ENCODE measurements at places on chromosomes 7 and 10.
A peak's percentile ranks its signal among the peaks of the same experiment; 100 is the strongest.

DNA sequence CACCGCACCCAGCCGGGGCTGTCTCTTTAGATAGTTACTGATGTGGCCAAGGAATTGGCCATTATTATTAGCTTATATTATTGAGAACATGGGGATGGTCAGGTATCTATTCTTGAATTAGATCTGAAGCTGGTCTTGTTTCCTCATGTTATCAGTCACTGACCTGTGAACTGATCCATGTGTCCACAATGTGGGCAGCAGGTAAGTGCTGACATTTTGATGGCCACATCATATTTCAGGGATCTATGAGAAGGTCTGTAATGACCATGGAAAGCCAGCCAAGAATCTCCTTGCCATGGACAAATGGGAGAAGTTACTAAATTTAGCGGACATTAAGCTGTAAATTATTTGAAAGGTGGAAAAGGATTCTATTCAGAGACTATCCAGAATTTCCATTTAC lies 61.4 kb downstream of the GBF1 start:
- no peak for DNase-seq

- no peak for DNase-seq
These were observed 8.9 kb upstream of the KCNK18 start for GRCh38 chr10:117188371-117188770.

DNA sequence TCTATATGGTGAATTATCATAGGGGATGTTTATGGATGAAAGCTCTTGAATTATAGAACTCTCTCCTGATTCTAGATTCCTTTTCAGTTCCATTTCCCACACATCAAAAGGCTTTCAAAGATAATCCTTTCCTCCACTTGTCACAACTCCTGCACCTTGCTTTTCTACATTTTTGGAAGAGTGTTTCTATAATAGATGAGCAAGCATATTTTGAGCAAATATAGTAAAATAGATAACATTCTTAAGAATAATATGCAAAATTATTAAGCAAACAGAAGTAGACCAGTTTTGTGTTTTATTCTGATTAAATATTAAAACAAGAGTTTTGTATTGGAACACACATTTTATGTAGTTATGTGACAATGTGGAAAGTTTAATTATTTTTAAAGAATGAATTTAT lies 340.7 kb downstream of the EXOC4 start:
- DNase-seq, result no peak

GRCh38 chr10:131656431-131656841 lies 244.4 kb upstream of the PPP2R2D start:
- DNase-seq, result no peak

DNA sequence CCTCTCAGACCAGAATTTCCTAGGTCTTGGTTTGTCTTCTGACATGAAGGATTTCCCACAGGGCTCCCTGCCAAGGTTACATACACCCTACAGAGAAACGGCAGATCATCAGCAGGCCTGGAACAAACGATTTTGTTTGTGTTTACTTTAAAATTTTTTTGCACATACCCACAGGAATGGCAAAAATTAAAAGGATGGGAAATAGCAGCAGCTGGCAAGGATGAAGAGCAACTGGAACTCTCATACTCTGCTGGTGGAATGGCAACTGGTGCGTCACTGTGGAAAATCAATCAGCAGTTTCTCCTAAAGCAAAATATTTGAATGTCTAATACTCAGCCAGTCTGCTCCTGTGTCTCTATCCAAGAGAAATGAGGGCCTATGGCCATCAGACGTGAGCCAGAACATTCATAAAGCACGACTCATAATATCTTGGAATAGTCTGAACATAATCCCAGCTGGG lies 6.5 kb downstream of the BAIAP2L1 start:
- peak; percentile 71 for DNase-seq

DNA sequence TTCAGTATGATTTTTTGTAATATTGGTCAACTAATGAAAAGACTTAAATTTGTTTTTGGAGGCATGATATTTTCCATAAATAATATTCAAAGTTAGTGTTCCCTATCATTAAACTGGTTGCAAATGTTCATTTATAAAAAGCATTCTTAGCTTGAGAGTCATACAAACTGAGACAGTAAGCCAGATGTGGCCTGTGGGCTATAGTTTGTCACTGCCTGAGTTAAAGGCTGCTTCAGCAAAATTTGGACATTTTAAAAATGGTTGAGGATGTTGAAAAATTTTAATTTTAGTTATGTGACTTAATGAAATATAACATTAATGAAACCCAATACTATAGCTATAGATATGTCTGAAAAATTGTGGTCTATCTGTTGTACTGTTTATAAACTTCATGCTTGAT lies 180.2 kb upstream of the CACNA2D1 start:
- DNase-seq, result no peak

DNA sequence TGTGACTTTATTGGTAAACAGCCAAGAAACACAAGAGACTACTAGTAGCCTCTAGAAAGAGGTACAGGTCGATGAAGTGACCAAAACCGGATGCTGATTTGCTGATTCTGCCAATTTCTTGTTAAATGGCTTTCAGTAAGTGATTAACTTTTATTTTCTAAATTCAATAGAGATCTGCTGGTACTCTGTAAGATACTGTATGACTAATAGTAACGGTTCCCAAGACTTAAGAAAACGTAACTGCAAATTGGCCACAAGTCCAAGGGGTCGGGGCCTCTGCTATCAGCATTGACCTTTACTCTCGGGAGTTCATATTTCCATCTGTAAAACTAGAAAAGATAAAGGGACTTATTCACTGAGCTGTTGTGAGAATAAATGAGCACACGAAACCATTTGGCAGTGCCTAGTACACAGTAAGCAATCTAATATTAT lies 1.4 kb downstream of the FAM3C start:
- DNase-seq, result no peak

DNA sequence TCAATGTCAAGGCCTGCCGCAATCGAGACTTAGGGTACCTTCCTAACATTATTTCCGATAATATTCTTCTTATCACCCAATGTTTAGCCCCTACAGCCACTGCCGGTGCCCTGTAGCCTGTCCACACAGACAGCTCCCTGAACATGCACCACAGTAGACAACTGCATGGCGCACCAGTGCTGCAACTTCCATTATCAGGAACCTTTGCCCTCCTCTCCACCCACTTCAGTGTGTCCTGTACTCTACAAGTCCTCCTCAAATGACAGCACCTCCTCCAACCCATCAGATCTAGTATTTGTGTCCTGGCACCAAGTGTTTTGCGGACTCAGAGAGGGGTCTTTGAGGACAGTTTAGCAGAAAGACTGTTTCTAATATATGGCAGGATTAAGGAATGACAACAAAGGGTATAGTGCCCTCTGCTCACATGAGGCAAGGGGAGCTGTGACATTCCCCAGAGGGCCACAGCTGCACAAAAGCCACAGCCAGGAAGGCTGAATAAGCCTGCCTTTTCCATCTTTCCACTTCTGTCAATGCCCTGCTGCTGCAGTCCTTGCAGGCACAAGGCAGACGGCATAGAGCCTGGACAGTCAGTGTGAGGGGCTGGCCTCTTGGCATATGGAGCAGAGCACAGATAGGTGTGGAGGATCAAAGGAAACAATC lies 335.4 kb downstream of the PARD3 start:
- DNase-seq, result no peak

DNA sequence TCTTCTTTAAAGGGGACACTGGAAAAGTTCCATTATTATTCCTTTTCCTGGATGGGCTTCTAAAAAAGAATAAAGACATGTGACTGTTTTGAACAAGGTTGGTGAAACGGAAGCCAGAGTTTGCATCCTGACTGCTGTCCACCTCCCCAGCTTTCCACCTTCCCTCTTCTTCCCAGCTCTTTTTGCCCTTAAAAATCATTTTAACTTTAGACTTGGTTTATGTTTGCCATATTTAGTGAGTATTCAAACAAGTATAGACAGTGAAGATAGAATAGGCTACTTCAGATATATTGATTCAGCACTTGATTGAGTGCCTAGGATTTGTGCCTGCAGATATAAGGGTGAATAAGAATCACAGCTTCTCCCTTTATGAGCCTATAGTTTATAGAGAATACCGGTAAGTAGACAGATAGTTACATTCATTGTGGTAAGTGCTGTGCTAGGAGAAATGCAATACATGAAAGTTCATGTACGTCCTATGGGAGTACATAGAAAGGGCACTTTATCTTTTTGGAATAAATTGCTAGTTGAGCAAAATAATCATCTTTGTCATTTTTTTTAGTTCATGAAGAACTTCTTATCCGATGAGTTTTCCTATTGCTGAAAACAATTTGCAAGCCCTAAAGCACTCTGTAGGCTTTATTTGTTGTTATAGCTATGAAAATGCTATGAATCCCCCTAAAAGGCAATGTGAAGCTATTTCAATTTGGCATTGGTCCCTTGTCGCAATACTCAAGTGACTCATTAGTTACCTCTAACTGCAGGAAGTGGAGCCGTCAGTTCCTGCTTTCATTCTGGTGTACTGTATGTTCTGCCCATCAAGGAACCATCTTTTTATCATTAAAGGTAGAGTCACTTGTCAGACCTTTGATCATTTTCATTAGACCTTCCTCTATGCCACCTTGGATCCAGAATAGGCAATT lies 57.2 kb upstream of the STRIP2 start:
- no peak for DNase-seq

GRCh38 chr10:131745591-131745990 lies 155.2 kb upstream of the PPP2R2D start:
- DNase-seq, result no peak

- no peak for DNase-seq
These were observed 254.8 kb downstream of the HGF start for GRCh38 chr7:81515009-81515408.

- no peak for DNase-seq
These were observed 241.5 kb upstream of the IGFBP3 start for GRCh38 chr7:46162609-46163008.

DNA sequence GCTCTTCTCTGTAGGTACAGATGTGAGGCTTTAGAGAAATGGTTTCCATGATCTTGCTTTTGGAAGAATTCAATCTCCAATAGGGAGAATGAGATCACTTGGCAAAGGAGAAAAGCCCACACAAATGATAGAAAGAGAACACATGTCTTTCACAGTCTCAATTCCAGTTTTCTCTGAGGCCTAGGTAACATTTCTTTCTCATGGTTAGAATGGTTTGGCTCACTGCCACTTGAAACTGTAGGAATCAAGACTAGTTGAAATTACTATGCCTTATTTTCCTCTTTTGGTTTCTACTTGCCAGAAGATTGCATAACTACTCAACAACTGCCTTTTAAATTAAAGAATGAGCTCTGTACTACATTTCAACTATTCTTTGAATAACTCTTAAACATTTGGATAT lies 276.5 kb upstream of the TEX47 start:
- DNase-seq, result no peak

GRCh38 chr10:86691333-86692022 lies 23.2 kb downstream of the LDB3 start:
- DNase-seq, result no peak

DNA sequence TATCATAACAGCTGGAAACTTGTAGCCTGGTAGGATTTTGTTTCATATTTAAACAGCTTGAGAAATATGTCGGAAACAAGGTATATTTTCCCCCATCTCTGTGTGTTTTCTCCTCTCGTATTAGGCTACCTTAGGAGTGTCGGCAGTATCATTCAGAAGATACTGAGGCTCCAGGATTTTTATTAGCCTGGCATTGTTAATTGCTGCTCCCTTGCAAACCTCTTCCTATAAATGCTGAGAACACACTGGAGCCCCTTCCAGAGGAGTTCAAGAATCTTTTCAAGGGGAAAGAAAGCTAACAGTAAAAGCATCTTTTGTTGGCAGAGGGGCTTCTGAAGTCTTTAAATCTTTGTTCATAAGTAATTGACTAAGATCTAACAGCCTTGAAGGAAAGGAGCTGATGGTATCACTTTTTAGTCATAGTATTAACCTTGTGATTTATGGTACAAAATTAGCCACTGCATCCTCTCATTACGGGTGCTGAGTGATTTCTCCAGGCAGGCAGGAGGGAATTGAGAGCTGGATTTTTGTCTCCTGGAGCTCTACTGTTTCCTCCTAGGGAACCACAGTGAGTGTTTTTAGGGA lies 998.7 kb downstream of the LRMDA start:
- DNase-seq, result no peak
